ENCODE measurements at places on chromosomes 11 and 22.

DNA sequence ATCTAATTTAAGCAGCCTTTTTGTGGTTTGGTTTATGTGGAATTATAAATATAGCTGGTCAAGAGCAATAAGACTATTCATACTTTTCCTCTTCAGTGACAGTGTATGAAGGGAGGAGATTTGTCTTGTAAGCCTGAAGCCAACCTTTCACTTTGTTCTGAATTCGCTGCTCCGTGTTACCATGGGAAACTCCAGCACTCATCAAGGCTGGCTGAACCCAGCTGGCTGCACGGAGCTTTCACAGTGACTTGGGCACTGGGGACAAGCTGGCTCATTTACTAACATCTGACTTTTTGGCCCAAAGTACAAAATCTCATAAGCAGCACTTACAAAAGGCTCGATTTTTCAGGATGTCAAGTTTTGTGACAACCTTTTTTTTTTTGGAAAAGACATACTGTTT is 120.4 kb upstream of the GRIA4 start:
- DNase-seq = no peak

GRCh38 chr22:40193429-40194421 is 16.0 kb downstream of the TNRC6B start:
- no peak for DNase-seq

DNA sequence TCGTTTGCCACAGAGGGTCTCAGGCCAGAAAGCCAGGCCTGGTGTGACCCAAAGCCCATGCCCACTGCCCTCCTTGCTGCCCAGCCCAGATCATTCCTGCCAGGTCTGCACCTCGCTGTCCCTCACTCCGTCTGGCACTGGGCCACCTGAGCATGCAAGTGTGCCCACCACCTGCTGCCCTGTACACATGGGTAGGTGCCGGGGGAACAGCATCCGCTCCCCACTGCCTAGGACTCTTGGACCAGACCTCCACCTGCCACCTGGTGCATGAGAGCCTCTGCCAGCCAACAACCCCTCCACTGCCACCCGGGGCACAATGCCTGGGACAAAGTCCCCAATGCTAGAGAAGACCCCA is 12.5 kb downstream of the MGAT3 start:
- no peak for DNase-seq

GRCh38 chr11:21195995-21196394 is 526.6 kb downstream of the NELL1 start:
- no peak for DNase-seq

GRCh38 chr11:84420271-84420670 is 1134.1 kb upstream of the CCDC90B start:
- DNase-seq = no peak
